Sciatic nerve (tissue), 2 donors: ENCODE measurements at places on chromosomes 4 and X. TPM values are rescaled to one million over a fixed set of nuclear protein-coding genes. Genes with fewer than 3 reads are reported as not detected.

DNA sequence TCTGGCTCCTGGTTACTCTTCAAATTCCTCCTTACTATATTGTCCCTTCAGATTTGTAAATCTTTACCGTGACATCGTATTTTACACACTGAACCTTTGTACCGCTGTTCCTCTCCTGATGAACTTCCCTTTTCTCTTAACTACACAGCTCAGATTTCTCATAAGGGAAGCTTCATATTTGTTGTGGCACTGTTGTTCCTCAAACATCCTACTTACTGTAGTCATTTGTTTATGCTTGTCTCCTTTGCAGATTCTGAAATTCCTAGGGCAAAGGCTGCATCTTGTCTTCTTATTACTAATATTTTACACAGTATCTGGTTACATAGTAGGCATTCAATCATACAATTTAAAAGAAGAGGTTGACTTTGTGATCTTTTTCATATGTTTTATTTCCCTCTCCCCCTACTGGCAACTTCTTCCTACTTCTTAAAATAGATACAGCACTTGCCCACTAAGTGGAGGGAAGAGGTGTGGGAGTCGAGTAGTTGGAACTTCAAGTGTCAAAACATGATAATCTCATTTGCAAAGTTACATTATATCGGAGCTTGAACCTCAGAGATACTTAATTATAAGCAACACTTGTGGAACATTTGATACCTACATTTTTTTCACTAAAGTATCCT lies 50.0 kb downstream of the TET2 start:
- DNase-seq = no peak

DNA sequence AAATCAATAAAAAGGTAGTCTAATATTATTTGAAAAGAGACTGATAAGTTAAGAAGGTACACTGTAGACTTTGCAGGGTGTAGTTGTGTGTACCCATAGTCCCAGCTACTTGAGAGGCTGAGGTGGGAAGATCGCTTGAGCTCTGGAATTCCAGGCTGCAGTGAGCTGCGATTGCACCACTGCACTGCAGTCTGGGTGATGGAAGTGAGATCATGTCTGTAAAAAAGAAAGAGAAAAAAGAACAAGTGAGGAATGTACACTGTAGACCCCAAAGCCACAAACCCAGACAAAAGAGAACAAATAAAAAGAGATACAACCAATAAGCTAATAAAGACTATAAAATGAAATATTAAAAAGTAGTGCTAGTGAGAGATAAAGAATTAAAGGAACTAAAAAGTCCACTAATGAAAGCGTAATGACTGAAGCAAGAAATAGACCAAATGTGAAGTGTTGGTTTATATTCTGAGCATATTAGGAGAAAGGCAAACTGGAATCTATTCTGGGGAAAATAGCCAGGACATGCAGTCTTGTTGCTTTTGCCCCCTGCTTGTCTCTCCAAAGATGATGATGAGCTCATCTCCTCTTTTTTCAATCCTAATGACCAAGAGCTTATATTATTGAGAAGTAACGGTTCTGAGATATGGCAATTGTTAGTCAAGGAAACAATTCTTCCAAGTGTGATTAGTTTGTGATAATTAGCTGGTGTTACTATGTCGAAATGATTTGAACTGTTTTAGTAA lies 19.1 kb downstream of the GSX2 start:
- DNase-seq = no peak

DNA sequence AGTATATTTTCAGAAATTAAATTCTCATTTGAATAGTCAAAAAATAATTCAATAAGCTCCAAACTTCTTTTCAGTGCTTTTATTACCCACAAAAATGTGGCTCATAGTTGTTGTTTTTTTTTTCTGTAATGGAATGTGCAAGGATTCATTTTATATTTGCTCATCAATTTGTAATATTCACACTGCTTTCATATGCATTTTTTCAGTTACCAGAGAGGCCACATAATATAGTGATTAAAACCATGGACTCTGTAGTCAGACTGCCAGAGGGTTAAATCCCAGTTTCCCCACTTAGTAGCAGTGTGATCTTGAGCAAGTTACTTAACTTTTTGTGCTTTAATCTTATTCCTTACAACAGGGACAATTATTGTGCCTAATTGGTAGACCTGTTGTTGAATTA lies 64.5 kb downstream of the FAM9B start:
- no peak for DNase-seq

- DNase-seq = no peak
Measured at GRCh38 chr4:52956691-52957090, 94.6 kb downstream of the RASL11B start.

DNA sequence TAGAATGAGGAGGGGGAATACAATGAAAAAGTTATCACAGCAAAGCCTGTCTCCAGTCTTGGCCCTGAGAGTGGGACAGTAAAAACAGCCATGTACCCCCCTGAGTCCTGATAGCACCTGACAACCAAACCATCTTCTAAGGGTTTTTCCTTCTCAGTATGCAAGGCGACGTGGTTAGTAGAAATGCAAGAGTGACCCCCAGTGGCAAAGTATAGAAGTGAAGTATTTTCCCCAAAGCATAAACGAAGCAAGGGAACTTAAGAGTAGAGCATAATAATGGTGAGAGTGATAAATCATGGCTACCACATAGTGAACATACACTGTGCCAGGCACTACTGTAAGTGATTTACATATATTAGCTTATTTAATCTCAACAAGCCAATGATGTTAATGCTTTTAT lies 52.8 kb downstream of the FAM47C start:
- no peak for DNase-seq

- DNase-seq = no peak
Measured at GRCh38 chr4:40525752-40526598, 103.7 kb downstream of the RBM47 start.

DNA sequence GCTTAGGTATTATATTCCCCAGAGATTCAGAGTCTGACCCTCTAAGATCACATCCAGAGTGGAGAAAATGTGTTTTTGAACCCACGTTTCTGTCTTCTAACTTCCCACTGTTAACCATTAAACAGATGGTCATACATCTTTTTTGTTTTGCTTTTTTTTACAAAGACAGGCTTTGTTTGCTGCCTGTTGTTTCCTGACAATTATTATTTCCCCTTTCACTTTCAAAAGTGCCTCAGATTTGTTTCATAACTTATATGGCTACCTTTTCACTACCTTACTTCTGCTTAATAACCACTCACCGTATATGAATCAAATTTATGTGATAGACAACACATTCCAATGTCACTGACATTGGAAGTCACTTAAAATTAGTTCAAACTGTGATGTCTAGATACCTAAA lies 142.2 kb downstream of the HS3ST1 start:
- DNase-seq = no peak

GRCh38 chr4:89781321-89781720 lies 55.6 kb downstream of the SNCA start:
- DNase-seq = no peak

GRCh38 chr4:113657586-113658233 lies 103.8 kb downstream of the CAMK2D start:
- DNase-seq = no peak

GRCh38 chr4:182604161-182604622 lies 313.0 kb downstream of the DCTD start:
- DNase-seq = no peak

Gene MAGEA9B
- total RNA-seq = not detected

Gene DCHS2
- total RNA-seq = not detected

Gene MTMR8
- 4.7 TPM for total RNA-seq

Gene UNC5C
- total RNA-seq = 4.5 TPM

Gene MAGEB2
- not detected for total RNA-seq

Gene TLR3
- 15.2 TPM for total RNA-seq

Gene OPHN1
- total RNA-seq = 19.6 TPM

Gene CFAP47
- 0.18 TPM for total RNA-seq

Gene CENPVL1
- not detected for total RNA-seq
